ENCODE measurements at places on chromosomes 2 and 18.

DNA sequence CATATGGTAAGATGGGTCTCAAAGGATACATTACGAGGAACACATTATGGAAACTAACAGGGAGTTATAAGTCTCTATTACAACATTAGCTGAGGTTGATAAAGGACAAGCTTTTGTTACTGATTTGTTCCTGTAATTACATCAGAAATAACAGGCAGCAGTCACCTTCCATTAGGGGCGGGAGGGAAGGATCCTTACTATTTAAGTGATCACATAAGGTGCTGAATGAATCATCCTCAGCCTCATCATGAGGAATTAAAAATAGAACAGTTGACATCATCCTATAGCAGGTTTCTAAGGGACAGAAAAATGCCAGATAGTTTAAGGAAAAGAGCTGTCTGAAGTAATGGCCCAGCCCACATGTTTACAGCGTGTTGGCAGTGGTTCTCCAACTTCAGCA lies 86.9 kb upstream of the MGAT5 start:
- no peak for DNase-seq

- no peak for DNase-seq
Measured at GRCh38 chr2:147374423-147374811, 470.4 kb upstream of the ACVR2A start.

- peak; percentile 11 for DNase-seq
Measured at GRCh38 chr2:3683748-3684454, 19.5 kb upstream of the DCDC2C start.

GRCh38 chr2:242027676-242028450 lies 158.3 kb downstream of the RTP5 start:
- no peak for DNase-seq

DNA sequence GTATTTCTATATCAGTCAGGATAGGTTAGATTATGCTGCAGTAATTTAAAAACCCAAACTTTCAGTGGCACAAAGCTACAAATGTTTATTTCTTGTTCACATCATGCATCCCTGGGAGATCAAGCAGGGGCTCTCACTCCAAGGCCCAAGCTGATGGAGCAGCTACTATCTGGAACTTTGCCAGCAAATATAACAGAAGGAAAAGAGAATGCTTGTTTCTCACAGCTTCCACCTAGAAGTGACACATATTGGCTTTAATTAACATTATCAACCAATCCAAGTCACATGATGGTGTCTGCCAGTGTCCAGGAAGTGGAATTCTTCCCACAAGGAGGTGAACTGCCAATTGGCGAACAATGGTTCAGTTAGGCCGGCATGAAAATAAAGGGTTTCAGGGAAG lies 306.9 kb downstream of the BCL11A start:
- DNase-seq, result no peak

- peak; percentile 79 for DNase-seq
Measured at GRCh38 chr2:237581751-237582746, 8.5 kb downstream of the RAB17 start.

- DNase-seq, result no peak
Measured at GRCh38 chr2:178998539-178998938, 51.4 kb downstream of the CCDC141 start.
